SW 1271 (cell line): ENCODE measurements at places on chromosomes 5 and 9.

GRCh38 chr5:151772846-151773561, 1.2 kb downstream of the G3BP1 start:
- no peak for DNase-seq

- peak; percentile 69 for DNase-seq
Measured at GRCh38 chr9:73269430-73270101, 117.9 kb downstream of the ANXA1 start.

DNA sequence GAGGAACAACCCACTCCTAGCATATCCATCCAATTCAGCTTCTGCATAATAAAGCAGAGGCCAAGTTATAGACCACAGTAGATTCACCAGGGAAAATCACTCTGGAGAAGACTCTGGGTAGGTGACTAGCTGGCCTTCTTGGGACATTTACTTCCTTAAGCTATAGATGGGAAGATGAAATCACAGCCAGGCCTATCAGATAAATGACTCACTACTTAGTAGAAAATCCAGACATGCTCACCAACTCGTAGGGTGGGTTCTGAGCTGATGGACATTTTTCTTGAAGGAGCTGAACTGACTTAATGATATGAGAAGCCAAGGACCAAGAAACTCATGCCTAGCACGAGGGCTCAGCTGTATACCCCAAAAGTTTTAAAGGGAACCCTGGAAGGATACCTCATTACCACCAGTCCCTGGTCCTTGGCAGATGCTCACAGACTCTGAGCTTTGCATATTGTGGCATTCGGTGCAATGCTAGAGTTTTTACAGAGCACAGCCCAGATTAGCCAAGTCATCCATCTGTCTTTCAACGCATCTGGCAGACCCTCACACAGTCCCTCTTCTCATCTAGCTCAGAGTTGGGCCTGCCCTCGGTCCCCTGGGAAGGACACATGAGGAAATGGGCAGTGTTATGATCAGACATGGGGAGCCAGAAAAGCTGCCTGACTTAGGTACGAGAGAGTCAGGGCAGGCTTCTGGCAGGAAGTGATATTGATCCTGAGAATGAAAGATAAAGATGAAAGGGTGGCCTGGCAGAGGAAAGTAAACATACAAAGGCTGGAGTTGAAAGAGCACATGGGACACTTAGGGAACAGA, 15.0 kb downstream of the ACSL6 start:
- no peak for DNase-seq

DNA sequence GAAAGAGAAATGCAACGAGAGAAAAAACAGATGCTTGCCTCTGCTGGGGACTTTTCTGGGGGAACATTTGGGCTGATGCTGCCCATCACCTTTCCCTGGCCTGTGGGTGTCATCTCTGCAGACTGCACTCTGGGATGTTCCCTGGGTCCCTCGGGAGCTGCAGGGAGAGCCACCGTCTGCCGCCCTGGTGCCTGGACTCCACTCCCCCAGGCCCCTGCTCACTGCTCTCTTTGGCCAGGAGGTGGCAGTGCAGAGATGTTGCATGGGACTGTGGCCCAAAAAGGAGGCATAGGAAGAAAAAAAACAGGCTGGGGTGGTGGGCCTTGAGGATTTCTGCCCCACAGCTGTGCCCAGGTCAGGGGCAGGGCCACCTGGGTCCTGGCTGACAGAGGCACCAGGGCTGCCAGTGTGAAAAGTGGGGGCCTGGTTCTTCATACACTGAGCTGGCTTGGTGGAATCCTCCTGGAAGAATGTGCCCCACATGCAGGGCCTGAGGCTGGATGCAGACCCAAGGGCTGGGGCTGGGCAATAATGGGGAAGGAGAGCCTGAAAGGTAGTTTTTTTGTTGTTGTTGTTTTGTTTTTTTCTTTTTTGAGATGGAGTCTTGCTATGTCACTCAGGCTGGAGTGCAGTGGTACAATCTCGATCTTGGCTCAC, 353.6 kb downstream of the SLIT3 start:
- DNase-seq = peak; percentile 16

GRCh38 chr5:76269932-76270610, 133.0 kb upstream of the IQGAP2 start:
- no peak for DNase-seq

DNA sequence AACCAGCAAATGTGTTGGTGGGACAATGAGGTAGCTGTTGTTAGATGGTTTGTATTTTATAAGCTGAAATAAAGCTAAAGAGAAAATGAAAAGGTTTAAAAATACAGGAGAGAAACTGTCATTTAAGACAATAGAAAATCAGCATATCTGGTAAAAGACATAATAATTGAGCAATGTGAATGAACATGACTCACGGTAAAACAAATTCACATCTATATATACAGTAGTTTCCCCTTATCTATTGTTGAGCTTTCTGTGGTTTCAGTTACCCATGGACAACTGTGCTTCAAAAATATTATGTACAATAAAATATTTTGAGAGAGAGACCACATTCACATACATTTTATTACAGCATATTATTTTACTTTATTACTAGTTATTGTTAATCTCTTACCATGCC, 1649.8 kb downstream of the EFNA5 start:
- DNase-seq = no peak

- DNase-seq = no peak
Measured at GRCh38 chr9:135100241-135100681, 12.8 kb downstream of the OLFM1 start.

DNA sequence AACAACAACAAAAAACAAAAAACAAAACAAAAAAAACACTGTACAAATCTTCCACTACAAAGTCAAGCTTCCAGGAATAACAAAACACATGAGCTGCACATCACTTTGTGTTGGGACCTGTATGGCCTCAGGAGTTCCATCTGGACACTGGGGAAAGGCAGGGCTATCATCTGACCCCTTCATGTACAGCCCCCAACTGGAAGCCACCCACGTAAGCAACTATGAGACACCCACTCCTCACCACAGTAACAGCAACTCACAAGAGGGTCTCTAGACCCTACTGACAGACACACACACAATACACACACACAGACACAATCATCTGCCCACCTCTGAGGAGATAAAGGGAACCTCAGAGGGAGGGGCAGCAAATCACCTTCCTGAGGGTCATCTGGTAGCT, 81.7 kb upstream of the LRRTM2 start:
- no peak for DNase-seq

DNA sequence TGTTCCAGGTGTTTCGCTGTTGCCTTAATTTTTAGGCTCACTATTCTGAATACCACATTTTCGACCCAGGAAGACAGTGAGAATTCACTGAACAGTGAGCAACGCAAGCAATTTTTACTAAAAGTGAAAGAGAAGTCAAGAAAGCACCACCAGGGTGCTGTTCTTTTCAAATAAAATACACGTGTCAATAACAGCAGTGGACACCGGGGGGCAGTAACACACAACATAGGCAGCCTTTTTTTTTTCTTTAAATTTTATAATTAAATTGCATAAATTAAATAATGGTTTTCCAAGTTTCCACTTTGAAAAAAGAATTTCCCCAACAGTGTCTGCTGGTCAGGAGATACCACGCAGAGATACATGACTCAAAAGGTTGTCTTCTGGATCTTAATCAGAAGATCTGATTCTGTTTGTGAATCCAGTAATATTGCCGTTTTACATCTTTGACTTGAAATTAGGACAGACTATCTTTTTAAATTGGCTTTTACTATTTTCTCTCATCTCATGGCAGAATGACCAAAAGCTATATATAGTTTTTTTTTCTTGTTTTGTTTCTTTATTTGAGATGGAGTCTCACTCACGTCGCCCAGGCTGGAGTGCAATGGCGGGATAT, 47.1 kb upstream of the SH3GL2 start:
- DNase-seq = no peak

DNA sequence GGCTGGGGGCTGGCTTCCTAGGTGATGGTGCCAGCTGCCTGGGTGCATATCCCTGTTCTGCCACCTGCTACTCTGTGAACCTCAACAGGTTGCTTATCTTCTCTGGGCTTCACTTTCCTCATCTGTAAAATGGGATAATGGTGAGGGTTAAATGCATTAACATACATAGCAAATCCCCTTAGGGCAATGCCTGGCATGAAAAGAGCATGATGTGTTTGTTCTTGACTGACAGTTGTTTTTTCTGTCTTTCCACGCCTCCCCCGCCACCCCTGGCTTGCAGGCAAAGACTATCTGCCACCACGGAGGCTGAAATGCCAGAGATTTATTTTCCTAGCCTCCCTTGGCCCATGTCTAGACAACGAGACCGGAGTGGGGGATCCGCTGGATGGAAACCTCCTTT, 280.5 kb downstream of the NSG2 start:
- DNase-seq = no peak
